Cerebellar nuclear complex (tissue), 1 donor: ENCODE measurements at places on chromosomes 5 and 9.

GRCh38 chr9:73805853-73806458, 654.3 kb downstream of the ANXA1 start:
- DNase-seq = no peak

DNA sequence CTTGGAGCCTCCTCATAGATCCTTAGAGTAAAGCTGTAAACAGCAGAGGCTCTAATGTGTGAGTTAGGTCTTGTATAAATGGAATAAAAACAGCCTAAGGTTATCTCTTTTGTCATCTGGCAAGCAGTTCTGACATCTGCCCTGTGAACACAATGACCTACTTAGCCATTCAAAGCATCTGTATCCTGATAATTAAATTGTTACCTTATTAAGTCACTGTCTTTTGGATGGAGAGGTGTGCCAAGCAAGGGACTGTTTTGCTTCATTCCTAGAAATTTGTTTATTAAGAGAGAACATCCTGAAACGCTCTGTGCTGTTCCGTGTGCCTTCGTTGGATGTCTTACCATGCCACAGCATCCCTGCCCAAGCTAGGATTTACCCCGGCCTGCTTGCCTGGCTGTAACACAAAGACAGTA, 1.5 kb downstream of the LSM11 start:
- DNase-seq = no peak

- DNase-seq = no peak
Measured at GRCh38 chr9:17793713-17794622, 215.1 kb downstream of the SH3GL2 start.

DNA sequence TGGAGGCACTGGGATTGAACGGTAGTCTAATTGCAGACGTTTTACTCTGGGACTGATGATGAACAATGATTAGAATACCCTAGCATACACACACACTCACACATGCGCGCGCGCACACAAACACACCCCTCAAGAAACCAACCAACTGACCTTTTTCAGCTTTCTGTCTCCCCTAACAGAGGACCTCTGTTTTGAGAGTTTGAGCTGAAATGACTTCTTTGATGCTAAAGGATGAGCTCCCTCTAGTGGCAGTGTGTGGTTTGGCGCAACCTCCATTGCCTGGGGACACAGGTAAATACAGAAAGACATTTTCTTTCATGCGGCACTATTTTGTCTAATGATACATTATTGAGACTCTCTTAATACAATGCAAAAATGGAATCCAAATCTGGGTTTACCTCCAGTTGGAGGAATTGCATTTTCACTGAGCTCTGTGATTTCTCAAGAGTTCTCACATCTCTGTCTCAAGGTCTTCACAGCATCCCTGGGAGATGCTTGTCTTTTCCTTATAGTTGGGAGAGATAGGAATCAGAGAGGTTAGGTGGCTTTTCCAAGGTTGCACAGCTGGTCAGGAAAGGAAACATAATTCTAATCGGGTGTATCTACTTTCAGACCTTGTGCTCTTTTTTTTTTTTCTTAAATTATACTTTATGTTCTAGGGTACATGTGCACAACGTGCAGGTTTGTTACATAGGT, 187.5 kb downstream of the TMEM38B start:
- DNase-seq = no peak

DNA sequence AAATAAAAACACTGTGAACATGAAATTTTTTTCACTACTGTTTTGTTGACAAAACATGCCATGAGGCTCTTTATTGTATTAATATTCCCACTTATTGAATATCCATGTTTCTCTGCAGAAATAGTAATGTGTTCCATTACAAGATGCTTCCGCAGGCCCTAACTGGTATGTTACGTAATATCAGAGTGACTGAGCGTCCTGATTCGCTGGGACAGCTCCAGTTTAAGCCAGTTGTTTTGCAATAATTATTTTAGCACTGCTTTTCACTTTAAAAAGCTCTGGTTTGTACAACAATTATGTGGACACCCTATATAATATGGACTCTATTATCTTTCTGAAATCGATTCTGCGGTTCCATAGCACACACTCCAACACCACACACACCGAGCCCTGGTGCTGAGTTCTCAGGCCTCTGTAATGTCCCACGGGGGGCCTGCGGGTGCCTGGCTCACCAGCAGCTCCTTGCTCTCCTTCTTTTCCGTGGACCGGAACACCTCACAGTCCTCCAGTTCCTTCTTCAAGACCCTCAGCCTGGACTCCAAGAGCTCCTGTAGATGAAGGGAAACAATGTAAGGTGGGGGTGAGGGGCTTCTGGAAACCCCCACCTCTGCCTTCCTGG, 1.8 kb downstream of the TRIM7 start:
- DNase-seq = no peak

DNA sequence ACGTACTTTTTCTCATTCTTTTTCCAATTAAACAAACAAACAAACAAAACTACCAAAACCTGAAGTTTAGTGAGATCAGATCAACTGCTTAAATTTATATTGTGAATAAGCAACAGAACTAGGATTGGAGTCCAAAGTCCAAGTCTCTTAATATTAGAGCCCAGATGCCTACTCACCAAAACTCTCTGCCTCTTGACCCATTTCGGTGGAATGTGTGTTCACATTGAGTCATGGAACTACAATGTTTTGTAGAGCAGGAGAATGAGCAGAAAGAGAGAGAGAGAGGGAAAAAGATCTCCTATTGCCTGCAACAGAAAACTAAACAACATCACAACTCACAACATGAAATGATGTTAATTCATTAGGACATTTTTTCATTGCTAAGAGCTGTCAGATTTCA, 751.1 kb downstream of the TLR4 start:
- no peak for DNase-seq

DNA sequence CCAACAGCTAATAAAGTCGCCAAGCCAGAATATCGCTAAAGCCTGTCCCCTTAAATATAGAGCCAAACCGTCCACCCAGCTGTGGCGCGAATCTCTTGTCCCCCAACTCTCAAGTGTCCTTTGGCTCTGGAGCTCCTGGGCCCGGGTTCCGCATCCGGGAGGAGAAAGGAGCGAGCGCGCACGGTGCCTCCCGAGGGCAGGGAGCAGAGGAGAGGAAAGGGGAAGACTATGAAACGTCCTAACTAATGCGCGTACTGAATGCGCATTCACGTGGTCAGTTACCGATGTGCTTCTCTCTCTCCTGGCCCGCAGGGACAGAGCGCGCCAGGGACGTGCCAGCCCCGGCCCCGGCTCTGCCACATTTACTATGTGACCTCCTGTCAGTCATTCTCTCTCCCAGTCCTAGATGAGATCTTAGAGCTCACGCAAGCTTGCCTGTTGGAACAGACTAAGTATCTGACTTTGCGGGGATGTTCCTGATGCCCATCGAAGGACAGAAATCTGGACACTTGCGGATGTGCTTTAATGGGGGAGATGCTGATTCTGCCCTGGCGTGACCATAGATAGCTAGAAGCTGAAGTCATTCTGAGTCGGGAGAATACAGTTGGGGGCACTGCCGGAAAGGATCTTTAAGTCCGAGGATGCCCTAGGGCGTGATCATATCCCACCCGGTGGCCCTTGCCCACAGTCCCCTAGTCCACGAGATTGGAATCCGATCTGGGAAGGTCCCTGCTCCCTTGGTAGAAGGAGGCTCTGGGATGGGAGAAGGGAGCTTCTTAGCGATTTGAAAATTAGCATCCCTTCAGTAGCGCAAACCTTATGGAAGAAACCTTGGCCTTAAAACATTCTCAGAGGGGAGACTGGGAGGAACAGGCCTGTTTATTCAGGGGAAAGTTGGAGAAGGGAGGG, 5.7 kb upstream of the EBF1 start:
- DNase-seq = no peak

DNA sequence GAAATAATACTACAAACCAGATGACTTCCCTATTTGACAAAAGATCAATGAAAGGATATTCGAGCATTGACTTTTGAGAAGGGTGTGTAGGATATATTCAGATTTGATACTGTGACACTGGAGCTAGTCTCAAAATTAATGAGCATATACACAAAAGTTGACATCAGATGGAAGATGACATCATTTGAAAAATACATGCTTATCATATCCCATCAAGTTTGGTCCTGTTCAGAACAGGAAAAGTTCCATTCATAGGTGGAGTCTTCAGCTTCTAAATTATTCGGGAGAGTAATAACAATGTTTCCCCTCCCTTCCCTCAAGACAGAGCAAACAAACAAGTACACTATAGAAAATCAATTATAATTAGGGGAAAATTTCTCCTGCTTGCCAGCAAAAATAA, 348.3 kb downstream of the NDUFS4 start:
- no peak for DNase-seq

DNA sequence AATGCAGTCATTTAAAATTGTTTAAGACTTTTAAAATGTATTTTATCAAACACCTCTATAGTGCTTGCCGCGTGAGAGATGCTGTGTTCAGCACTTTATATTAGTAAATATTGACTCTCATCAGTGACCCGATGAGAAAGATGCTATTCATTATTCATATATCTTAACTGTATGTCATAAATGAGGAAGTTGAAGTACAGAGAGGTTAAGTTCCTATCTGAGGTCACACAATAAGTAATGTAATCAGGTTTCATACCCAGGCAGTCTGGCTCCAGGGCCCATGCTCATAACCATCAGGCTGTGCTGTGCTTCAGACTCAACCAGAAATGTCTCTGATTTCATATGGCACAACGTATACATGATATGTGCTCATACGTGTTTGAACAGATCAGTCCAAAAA, 119.0 kb downstream of the SV2C start:
- DNase-seq = no peak

GRCh38 chr5:67010684-67011409, 185.8 kb downstream of the CD180 start:
- DNase-seq = no peak

DNA sequence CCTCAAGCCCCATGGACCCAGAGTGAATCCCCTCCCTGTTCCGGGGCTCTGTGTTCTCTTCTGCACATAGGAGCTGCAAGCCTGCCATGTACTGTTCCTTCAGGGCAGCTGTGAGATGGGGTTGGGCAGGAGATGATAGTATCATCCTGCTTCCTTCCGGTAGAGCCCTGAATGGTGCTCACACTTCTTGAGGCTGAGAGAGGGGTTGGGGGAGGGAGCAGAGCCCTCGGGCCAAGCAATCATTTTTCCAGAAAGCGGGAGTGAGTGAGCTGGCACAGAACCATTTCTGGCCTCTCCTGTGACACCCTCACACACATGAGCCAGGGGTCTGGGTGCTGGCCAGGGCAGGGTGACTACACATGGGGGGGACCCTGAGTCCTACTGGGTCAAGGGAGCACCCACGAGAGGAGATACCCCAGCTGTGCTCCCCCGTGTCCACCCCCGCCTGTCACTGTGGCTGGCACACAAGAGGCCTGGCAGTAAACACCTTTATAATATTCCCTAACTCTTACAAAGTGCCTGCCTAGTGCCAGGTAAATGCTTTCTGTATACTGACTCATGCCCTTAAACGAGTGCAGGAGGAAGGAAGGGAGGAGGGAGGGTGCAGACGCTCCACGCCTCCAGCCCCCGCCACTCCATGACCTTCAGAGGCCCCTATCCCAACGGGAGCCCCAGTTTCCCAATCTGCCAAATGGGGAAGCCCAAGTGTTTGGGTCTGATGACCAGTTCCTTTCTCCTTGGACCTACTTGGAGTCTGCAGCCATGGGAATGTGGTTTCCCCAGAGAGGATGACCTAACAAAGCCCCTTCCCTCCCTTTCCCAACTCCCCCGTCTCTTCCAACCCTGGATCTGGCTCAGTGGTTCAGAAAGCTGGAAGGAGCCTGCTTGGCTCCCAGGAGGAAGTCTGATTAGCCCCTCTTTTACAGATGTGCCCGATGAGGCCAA, 15.5 kb downstream of the AKNA start:
- DNase-seq = no peak

DNA sequence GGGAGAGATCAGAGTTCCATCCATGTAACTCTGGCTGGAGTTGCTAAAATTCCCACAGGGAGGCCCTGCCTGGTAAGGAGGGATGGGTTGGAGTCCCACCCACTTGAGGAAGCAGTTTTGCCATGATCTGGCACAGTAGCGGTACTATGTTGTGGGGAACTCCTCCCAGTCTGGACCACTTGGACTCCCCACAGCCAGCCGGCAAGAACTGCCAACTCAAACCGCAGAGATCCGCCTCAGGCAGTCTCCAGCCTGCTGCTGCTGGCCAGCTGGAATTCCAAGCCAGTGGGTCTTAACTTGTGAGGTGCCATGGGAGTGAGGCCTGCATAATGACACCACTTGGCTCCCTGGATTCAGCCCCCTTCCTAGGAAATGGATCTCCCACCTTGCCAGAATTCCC, 151.9 kb downstream of the NDUFS4 start:
- DNase-seq = no peak

- no peak for DNase-seq
Measured at GRCh38 chr9:137030006-137030405, 1.9 kb downstream of the FUT7 start.

DNA sequence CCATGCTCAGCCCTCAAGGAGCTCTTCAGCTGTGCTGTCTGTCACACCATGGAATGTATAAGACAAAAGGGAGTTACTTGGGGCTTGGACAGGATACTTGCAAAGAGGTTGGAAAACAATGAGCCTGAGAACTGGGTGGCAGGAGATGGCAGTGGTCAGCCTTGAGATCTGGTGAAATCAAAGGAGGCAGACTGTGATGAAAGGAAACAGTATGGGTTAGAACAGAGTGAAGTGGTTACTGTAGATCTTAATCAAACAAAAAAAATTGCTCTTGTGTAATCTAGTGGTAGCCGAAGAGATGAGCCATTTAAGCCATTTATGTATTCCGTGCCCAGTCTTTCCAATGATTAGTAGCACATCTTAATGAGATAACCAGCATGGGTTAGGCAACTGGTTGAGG, 142.2 kb downstream of the SV2C start:
- no peak for DNase-seq

DNA sequence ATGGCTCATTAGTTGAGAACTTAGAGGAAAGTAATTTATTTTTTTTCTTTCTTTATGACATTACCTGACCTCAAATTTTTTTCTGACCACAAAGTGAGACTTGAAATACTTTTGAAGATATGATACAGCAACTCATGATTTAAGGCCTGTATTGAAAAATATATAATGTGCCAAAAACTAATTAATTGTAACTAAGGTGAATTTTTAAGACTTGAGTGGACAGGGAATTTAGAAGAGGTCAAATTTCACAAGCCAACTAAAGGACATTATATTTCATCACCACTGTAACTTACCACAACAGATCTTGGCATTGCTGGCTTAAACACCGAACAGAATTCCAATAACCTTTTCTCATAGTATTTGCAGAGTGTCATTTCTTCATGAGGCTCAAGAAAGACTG, 1.8 kb downstream of the CCNH start:
- DNase-seq = no peak

DNA sequence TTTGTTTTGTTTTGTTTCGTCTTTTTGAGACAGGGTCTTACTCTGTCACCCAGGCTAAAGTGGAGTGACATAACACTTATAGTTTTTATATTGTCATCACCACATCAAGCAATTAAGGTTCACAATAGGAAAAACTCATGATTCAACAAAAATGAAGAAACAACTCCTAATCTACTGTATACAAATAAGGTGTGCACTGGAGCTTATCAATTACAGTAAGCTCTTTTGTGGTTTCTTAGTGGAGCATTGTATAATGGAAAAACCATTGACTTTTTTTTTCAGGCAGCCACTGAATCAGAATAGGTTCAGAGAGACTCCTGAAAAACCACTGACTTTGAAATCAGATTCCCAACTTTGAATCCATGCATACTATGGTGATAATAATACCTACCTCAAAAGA, 10.8 kb upstream of the PLIN2 start:
- DNase-seq = no peak
